Endothelial cell of coronary artery (primary cell): ENCODE measurements at places on chromosomes 2 and 18. TPM values are rescaled to one million over a fixed set of nuclear protein-coding genes. Genes with fewer than 3 reads are reported as not detected.

ZNF892 gene
- 5.4 and 7.2 TPM in 2 replicates for total RNA-seq

ANKRD44 gene
- 5.6 and 7.6 TPM in 2 replicates for total RNA-seq

DCC gene
- total RNA-seq = under 0.01 TPM in 1 of 2 replicates, not detected in the other

MRO gene
- total RNA-seq = not detected in 2 replicates

TTC27 gene
- total RNA-seq = 19.3 and 22.5 TPM in 2 replicates
